ENCODE measurements at places on chromosomes 7 and 10. TPM values are rescaled to one million over a fixed set of nuclear protein-coding genes. Genes with fewer than 3 reads are reported as not detected.

Gene PRKG1
- total RNA-seq, result 0.41 TPM

Gene LIPN
- 0.66 TPM for total RNA-seq

Gene AGMO
- not detected for total RNA-seq

Gene HTR5A
- not detected for total RNA-seq

Gene EPDR1
- 2.1 TPM for total RNA-seq

Gene TMEM236
- total RNA-seq, result 0.16 TPM

Gene AS3MT
- total RNA-seq, result 0.75 TPM

Gene COL1A2
- not detected for total RNA-seq

Gene GIMAP8
- 6.7 TPM for total RNA-seq

Gene ZSCAN21
- total RNA-seq, result 8.9 TPM

Gene PRF1
- total RNA-seq, result 1,982 TPM

DNA sequence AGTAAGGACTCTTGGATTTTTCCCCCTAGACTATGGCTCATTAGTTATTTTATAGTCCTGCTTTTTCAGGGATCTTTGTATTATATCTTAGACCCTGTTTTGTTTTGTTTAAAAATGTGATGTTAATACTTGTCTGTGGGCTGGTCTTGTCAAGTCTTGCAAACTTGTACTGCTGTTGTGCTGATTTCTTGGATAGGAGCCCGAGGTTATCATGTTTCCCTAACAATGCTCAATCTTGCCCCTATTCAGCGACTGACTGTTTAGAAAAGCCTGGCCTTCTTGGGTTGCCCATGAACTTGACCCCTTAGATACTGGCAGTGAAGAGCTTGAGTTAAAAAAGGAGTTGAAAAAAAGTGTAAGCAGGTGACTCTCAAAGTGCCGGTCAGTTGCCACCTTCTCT lies 115.7 kb downstream of the KIAA1217 start:
- no peak for DNase-seq

GRCh38 chr7:83697804-83698530 lies 49.0 kb upstream of the SEMA3E start:
- no peak for DNase-seq

- DNase-seq, result no peak
Observed at GRCh38 chr7:157483971-157484410, 147.2 kb downstream of the DNAJB6 start.

- DNase-seq, result no peak
Observed at GRCh38 chr7:11742496-11742895, 89.5 kb downstream of the THSD7A start.

DNA sequence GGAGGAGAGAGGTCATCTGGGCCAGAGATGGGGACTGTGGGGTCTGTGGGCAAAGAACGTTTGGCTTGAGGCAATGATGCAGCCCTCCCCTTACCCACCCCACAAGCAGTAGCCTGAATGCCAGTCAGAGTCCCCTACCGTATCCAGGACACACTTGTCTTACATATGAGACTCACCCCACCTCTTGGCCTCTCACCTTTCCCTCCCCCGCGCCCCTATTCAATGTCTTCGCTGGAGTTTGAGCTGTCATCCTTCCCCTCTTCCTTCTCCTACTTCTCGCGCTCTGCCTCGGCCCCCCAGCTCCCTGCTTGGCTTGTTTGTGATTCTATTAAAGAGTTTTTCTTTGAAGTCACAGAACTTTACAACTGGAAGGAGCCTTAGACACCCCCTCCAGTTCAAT lies 8.9 kb downstream of the PRRT4 start:
- no peak for DNase-seq

DNA sequence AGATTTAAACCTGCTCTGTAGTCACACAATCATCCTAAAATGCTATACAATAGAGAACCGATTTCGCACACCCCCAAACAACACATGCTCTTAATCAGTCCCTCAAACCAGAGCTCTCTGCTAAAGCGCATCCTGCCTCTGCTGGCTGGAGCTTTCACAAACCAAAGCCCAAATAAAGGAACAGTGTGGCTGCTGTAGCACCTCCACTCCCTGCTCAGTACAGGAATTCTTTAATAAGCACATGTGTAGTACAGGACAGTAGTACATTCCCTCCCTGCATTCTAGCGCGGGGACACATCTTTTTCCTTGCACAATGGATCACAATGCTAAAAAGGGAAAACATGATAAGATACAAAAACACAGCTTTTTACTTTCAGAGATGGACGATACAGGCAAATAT lies 684.6 kb downstream of the MAGI2 start:
- no peak for DNase-seq

DNA sequence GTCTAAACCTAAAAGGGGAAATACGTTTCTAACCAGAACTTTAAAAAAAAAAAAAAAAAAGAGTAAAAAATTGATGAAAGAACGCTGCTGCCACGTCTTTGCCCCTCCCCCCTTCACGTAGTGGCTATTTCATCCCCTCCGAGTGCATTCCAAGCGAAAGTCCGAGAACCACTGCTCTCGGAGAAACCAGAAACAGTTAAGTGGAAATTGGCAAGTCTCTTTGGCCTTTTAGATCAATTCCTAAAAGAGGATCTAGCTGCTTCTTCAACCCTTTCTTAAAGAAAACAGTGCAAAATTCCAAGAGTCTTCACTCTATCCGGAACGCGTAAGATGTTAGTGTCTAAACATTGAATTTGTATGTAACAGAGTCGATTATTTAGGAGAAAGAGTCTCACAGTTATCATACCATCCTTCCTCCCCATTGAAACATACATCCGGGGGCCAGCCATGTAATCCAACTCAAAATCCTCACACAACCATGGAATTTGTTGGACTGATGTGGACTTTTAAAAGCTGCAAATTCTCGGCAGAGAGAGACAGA lies 1.1 kb downstream of the P4HA1 start:
- DNase-seq, result peak; percentile 76

DNA sequence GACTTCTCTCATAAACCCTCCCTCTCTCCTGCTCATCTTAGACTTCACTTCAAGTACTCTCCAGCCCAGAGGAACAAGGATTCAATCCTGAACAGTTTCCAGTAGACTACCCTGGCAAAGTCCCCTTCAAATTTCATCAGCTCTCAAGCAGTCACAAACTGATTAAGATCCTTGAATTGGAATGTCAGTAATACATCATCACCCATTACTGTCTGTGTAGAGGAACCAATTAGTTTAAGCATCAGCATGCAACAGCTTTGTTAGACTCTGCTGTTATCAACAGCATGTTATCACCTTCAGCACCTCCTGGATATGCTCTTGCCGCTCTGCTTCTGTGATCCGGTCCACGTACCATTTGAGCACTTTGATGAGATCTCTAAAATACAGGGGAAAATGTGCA lies 307.0 kb upstream of the IMMP2L start:
- DNase-seq, result no peak

GRCh38 chr10:86393862-86394455 lies 27.4 kb upstream of the GRID1 start:
- no peak for DNase-seq

DNA sequence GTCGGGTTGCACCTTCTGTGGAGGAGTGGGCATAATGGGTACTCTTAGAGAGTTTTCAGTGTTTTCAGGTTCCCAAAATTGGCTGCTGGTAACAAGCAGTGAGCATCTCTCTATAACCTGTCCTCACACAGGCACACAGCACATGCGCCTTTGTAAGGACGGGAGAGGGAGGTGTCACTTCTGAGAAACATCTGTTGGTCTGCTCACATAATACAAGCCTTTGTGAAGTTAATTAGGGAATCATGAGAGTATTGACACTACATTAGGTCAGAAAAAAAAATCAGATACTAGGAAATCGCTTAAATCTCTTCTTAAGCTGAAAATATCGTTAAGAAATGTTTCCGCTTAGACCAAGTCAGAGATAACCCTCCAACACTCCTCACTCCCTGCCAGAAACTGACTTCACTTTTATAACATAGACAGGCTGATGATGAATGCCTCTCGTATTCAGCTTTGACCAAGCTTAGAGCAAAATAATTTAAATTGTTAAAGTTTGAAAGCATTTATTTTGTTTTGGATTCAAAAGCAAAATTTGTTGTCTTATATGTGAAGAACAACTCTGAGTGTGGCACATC lies 769.7 kb downstream of the TNS3 start:
- no peak for DNase-seq

GRCh38 chr10:68175949-68176348 lies 56.0 kb downstream of the ATOH7 start:
- DNase-seq, result no peak

GRCh38 chr10:49157229-49157628 lies 23.4 kb upstream of the FAM170B start:
- DNase-seq, result no peak

DNA sequence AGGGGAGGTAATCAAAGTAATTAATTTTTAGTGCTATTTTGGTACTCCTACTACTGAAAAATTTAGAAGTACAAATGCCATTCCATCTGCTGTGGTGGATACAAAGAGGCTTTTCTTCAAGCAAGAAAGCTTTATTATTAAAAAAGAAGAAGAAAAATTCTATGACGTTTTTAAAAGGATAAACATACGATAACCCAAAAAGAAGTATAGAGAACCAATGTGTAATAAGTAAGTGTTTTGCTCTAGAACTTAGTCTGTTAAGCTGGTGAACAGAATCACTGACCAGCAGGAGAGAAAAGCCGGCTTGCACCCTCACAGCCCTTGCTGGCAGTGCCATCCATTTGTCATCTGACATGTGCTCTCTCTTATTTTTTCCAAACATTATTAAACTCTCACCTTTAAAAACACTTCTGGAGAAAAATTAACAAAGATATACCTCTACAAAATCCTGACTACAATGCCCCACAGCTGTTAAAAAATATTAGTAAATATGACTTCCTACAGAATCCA lies 81.5 kb downstream of the SRPK2 start:
- DNase-seq, result no peak

DNA sequence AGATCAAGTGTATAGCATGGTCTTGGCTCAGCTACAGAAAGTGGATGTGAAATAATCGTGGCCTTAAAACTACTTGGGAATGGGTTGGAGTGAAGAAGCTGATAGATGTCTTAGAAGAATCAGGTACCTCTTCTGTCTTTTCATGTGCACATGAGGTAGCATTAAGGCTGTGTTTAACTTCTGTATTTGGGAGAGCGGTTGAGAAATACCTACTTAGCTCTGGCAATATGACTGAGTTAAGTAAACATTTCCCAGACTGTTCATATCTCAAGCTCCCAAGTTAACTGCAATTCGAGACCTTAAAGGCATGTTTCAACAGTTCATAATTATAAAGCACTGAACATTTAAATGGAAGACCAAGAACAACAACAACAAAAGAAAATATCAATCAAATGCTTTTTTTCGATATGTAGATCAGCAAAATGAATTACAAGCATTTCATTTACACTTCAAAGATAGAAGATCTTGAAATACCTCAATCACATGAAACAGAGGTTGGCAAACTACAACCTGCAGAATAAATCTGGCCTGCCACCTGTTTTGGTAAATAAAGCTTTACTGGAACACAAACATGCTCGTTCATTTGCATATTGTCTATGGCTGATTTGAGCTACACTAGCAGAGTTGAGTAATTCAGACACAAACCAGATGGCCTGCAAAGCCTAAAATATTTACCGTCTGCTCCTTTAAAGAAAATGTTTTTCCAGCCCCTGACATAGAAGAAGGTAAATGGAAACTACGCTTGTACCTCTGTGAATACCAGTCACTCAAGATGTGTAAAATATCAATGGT lies 337.1 kb upstream of the GLI3 start:
- no peak for DNase-seq

DNA sequence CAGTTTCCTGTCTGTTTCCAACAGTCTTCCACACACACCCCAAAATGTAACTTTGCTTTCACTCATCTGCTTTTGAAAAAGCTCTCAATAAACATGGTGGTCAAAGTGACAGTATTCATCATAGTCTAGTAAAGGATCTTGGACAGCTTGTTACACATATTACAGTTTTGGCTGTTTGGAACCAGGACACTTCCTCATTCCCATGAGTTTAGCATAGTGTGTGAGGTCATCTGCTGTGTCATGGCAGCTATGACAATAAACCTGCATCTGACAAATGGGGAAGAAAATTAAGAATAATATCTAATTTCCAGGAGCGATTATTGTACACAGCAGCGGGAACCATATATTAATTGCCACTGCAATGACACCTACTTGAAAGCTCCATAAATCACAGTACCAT lies 184.3 kb upstream of the SLC26A5 start:
- DNase-seq, result no peak

DNA sequence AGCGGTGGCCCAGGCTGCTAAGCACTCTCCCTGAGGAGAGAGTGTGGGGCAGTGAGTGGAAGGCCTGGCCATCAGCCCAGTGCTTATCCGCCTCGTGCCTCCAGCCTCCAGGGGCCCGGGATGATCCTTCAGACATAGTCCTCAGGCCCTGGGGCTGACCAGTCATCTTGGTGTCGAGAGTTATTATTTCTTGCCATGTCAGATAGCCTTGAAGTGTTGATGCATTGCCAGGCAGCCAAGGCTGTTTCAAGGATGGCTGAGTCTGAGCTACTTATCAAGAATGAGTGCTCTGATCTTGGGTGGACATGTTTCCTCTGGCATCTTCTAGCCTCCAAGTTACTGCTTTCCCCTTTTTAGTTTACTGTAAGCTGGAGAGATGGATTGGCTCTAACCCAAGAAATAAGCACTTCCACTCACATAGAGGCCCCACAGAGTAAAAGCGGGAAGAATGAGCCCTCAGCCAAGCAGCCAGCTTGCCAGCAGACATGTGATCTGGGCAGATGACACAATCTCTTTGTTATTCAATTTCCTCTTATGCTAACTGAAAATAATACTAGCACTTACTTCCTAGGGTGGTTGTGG lies 136.5 kb upstream of the NAMPT start:
- DNase-seq, result no peak

DNA sequence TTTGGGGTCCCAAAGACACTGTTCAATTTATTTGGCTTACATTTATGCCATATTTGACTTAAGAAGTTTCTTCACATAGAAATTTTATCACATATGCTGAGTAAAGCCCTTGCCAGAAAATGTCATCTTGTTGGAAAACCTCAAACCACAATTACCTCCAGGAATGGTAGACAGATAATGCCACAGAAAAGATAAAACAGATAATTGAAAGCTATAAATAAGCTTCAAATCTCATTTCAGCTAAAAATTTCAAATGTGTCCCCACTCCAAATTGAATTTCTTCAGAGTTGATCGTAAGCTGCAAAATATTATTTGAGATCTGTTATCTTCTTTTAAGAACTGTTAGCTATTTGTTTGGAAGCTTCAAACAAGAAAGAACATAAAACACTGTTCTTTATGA lies 176.4 kb upstream of the PTN start:
- no peak for DNase-seq

DNA sequence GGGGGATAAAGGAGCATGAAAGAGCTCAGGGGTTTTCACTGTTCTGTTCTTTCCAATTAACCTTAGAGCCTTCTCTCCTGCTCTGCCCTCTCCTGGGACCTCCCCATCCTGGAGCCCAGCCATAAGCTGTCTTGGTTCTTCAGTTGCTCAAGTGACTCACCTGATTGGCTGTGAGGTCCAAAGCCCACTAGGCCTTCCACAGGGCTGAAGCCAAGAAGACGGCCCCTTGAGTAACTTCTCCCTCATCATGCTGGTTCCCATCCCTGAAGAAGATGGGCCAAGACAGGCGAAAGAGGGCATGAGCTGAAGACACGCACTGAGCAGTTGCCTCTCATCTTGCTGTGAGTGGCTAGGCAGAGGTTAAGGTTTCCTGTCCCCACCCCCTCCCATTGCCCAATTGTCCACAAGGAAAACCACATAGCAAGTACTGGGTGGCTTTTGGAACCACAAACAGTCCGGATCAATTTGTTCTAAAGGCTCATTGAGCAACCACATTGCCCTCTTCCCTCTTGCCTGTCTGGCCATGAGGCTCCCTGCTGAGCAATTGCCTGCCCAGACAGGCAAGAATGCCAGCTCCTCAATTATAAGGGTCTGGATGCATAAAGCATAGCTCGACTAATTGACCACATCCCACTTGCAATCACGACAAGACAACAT lies 43.9 kb upstream of the GPAM start:
- no peak for DNase-seq

- DNase-seq, result no peak
Observed at GRCh38 chr7:26580711-26581110, 283.7 kb downstream of the SKAP2 start.
